ENCODE measurements at places on chromosomes 3 and 15.

- no peak for DNase-seq
Measured at GRCh38 chr3:57890874-57891273, 117.3 kb upstream of the FLNB start.

GRCh38 chr3:45499529-45499928 is 95.0 kb upstream of the LIMD1 start:
- peak; percentile 22 for DNase-seq

DNA sequence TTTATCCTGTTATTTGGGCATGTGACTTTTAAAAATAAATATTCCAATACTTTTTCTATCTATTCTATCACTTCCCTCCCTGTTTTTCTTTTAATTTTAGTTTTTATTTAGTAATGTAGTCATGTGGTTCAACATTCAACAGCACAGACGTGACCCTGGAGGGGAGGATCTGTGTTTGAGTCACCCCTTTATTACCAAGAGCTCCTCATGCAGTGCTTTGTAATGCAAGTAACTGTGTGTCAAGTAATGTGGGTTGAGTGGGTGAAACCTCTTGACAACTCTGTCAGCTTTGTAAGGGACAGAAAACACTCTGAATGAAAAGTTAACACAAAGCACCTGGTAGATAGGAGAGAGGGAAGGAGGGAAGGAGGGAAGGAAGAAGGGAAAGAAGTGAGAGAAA is 89.7 kb upstream of the FGF12 start:
- no peak for DNase-seq

GRCh38 chr3:186128158-186128557 is 19.3 kb upstream of the ETV5 start:
- no peak for DNase-seq

- no peak for DNase-seq
Measured at GRCh38 chr3:127226457-127226856, 33.5 kb downstream of the PRR23E start.

DNA sequence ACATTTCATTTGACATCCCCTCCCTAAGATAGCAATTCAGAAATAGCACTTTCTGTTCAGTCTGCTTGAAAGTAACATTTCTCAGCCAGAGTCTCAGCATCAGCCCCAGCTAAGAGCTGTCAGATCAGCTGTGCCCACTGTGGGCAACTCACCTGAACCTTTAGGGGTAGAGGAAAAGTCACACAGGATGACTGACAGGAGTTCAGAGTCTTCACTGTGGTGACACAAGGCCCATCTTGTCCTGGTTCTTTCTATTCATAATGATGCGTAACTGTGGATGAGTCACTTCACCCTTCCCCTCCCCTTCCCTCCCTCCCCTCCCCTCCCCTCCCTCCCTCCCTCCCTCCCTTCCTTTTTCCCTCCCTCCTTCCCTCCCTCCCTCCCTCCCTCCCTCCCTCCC is 96.1 kb upstream of the RASGRP1 start:
- DNase-seq: peak; percentile 31

- DNase-seq: no peak
Measured at GRCh38 chr3:98010194-98010882, 24.8 kb downstream of the GABRR3 start.

GRCh38 chr3:194272861-194273742 is 78.0 kb downstream of the CPN2 start:
- no peak for DNase-seq

GRCh38 chr3:185760550-185760949 is 64.3 kb downstream of the IGF2BP2 start:
- no peak for DNase-seq

GRCh38 chr3:7207928-7208327 is 347.0 kb downstream of the GRM7 start:
- no peak for DNase-seq

DNA sequence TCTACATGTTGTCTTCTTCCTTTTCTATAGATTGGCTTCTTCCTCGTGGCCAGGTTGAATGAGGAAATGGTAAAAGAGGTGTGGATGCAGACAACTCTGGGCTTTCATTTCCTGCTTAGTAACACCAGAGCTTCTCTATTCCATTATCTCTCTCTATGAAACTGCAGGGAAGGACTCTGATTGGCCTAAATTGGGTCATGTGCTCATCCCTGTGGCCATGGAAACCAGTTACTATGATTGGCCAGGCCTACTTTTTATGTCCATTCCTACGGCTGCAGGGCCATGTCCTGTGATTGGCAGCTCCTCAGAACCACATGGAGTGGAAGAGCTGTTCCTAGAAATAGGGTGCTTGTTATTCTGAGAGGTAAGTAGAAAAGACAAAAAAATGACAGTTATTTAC is 486.9 kb upstream of the ADAMTS9 start:
- no peak for DNase-seq

- DNase-seq: no peak
Measured at GRCh38 chr3:67535006-67535405, 119.4 kb downstream of the SUCLG2 start.

DNA sequence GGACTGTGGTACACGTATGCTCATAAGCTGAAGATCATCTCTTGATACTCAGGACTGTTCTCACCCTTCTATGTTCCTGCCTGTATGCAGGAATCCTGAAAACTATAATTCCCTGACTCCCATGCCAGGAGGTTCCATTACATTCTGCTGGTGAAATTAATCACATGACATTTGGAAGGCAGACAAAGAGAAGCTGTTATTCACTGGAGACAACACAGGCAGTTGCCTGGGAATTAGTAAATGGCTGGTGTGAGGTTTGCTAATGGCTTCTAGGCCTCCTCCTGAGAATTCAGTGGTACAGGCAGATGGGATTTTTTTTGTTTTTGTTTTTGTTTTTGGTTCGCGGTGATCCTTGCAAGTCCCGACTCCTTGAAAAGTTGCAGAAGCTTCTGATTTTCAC is 91.4 kb downstream of the CTNNB1 start:
- DNase-seq: no peak

Measured in CD4-positive, alpha-beta T cell treated with Interleukin-1 beta for 1 hour (primary cell).